ENCODE measurements at places on chromosomes 11 and 22.

DNA sequence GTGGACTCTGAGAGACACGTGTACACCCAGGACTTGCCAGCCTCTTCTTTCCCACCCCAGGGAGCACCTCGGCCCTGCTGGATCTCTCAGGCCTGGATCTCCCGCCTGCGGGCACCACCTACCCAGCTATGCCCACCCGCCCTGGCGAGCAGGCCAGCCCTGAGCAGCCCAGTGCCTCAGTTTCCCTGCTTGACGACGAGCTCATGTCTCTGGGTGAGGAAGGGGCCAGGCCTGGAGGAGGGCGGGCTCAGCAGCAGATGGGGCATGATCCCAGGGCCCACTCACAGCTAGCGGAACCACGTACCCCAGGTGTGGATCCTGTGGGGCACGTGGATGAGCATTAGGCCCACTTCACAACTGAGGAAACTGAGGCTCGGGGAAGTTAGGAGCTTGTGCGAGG is 13.7 kb upstream of the SH3BP1 start:
- no peak for DNase-seq

GRCh38 chr11:122668562-122669090 is 13.1 kb downstream of the UBASH3B start:
- no peak for DNase-seq

- no peak for DNase-seq
Measured at GRCh38 chr22:37343348-37343747, 61.0 kb downstream of the CYTH4 start.

GRCh38 chr11:35563484-35564244 is 38.2 kb upstream of the PAMR1 start:
- no peak for DNase-seq

DNA sequence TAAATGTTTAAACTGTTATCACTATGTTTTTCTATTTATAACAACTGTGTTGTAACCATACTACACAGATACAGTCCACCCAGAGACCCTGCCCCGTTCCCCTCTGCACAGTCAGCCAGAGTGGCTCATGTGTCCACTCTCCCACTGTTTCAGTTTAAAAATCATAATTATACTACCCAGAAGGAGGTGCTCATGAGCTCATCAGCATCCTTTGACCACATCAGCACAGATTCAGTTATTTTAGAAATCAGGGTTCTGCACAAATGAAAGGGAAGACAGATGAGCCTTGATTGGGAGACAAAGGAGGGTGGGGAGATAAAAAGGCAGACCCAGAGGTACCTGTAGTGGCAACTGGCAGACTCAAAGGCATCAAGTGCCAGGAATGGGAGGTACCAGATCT is 124.3 kb downstream of the RCN1 start:
- DNase-seq: no peak

- no peak for DNase-seq
Measured at GRCh38 chr11:65501186-65501471, 2.3 kb downstream of the MALAT1 start.

DNA sequence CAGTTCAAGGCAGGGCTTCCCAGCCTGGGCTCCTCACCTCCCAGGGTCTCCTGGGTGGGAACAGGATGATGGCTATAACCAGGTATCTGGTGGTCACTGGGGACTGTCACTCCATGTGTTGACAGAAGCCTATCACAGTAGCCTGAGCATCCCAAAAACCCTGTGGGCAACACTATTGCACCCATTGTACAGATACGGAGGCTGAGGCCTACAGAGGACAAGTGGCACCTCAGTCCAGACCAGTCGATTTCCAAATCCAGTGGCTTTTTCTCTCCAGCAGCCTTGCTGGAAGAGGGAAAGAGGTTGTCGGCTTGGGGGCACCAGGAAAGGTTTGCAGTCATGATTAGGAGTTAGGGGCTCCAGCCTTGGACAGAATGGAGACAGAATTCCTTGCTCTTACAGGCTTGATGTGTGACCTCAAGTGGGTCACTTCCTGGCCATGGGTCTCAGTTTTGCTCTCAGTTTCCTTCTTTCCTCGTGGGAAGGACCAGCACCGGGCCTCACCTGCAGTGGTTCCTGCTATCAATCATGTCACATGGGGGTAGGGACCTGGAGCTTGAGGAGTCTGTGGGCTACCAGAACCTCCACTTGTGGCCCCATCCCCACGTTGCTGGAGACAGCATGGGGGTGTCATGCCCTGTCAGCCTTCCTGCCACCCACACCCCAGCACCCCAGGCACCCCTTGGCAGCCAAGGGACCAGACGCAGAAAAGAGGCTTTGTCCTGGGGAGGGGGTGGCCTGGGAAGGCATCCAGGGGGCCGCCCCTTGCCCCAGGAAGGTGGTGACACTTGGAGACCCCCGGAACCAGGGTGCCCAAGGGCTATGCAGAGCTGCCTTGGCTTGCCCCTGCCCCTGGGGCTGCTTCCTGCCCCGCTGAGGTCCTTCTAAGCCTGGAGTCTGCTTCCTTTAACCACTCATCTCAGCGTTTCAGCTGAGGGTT is 2.1 kb downstream of the EMID1 start:
- DNase-seq: no peak

DNA sequence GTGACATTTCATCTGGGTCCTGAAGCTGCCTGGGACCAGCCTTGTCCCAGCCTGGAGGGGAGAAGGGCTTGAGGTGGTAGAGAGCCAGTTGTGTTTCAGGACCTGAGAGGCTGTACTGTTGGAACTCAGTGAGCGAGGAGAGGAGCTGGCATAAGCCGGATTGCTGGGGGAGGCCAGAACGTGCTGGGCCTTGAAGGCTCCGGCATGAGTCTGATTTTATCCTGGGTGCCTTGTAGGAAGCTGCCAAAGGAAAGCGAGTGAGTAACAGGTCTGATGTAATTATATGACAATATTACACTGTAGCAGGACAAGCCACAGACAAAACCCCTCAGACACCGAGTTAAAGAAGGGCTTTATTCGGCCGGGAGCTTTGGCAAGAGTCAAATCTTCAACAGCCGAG is 17.2 kb downstream of the AP2A2 start:
- no peak for DNase-seq

- no peak for DNase-seq
Measured at GRCh38 chr11:71335371-71335770, 83.0 kb upstream of the SHANK2 start.

DNA sequence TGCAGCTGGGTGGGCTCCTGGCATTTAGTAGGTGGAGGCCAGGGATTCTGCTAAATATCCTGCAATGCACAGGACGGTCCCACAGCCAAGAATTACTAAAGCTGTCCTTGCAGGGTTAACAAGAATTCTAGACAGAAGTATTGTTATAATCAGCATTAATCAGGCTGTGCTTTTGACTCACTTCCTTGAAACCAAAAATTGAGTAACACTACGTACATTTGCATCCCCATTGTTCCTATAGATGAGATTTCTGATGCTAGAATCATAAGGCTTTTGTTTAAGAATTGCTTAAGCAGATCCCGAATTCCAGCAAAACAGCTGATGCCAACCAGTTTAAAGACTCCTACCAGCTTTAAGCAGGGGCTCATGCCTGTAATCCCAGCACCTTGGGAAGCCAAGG is 11.4 kb downstream of the SLC6A5 start:
- no peak for DNase-seq

DNA sequence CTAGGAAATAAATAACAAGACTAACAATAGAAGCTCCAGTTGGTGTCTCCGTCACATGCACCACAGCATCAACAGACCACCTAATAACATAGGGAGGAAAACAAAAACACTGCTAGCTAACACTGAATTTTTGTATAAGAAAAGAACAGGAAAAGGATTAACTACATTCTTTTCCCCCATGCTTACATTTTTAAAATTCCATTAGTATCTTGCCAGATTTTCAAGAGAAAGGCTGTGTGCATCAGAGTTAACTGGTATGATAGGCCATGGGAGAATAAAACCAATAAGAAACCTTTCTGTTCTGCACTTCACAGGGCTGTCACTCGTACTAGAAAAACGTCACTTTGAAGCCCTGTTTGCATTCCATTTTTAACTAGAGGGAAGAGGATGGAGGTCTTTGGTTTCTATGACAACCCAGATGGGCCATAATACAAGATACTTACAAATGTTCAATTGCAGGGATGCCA is 79.0 kb downstream of the LARGE2 start:
- no peak for DNase-seq

DNA sequence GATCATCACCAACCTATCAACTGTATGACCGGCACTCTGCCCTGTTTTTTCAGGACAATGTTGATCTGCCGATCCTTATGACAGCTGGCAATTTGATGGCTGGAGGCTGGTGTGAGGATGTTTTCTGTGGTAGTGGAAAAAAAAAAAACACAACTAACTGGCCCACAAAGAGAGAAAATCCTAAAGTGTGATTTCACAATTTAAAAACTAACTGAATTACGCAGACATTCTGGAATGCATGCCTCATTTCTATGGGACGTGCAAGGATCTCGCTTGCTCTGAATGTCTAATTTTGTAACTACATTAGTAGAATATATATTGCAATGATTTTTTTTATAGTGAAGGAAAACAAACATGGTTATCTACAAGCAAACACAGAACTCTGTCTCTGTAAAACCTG is 590.5 kb downstream of the ETS1 start:
- no peak for DNase-seq

DNA sequence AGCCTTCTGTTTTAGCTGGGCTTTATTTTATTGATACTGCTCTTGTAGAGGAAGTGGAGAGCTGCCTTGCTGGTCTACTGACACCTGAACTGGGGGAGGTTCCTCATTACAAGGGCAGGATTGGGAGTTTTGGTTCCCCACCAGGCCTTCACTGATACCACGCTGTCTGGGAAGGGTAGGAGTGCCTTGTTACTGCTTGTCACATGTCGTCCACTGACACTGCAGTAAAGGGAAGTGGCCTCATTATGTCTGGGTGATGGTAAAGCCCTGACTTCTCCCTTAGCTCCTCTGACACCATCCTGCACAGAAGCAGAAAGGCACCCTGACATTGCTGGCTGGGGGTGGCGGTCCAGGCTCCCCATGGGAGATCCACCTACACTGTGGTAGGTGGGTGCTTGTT is 38.7 kb upstream of the ELF5 start:
- DNase-seq: no peak

DNA sequence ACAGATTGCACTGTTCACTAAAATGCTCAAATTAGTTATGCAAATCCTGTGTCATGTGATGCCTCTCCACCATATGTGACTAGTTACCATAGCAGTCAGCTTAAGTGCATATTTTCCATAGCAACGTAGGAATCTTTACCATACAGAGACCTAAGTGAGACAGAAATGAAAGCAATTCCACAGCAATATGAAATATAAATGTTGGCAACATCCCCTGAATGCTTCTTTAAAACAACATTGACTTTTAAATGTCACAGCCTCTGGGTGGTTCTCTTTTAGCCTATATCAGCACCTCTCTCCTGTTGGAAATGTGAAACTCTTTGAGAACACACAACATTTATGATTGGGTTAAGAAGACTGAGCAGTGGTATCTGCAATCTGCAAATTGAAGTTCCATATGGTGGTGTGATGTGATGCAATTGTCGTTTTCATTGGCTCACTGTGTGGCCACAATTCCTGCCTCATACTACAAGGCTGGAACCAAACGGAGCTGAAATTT is 814.6 kb downstream of the DLG2 start:
- no peak for DNase-seq

DNA sequence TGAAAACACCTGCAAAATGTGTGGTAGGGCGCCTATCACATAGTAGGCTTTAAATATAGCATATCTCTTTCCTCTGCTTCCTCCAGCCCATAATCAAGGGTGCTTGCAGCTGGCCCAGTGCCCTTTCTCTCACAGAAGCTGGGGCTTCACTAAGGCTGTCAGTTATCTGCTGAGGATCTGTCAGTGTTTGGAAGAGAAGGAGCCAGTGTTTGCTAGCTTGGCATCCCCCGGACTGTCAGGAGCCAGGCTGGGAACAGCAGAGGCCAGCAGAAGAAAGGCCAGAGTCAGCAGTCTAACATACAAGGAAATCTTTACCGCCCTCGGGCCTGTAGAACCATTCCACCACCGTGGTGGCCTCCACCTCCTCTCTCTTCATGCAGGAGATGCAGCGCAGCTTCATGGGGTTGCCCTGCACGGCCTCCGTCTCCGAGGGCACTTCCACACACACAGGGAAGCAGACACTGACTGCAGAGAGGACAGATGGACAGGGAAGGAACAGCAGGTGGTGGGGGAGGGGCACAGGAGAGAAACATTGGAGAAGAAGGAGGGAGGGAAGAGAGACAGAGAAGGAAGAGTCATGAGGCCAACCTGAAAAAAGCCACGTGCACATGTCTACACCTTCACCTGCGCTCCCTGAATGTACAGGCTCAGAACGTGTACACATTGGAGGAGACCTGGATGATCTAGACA is 9.0 kb downstream of the SCN3B start:
- DNase-seq: no peak

DNA sequence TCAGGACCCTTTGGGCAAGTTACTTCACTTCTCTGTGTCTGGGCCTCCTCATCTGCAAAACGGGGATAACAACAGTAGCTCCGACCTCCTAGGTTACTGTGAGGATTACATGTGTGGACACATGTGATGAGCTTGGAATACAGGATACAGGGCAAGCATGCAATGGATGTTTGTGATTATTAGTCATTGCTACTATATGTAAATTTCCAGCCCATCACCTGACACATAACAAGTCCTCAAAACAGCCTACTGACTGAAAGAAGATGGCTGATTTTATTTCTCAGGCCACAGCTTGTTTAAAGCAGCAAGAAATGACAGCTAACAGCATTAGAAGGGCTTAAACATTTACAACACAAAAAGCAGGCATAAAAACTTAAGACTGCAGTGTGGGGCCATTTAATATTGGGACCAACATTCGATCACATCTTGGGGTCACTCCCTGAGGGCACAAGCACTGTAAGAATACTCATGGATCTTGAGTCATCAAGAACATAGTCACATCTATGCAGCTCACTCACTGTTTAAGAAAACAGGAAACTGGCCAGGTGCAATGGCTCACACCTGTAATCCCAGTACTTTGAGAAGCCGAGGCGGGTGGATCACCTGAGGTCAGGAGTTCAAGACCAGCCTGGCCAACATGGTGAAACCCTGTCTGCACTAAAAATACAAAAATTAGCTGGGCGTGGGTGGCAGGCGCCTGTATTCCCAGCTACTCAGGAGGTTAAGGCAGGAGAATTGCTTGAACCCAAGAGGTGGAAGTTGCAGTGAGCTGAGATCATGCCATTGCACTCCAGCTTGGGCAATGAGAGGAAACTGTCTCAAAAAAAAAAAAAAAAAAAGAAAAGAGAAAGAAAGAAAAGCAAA is 49.5 kb downstream of the ABTB2 start:
- DNase-seq: no peak

GRCh38 chr22:33012833-33013450 is 45.2 kb downstream of the SYN3 start:
- no peak for DNase-seq

GRCh38 chr11:65576867-65577755 is 1.3 kb downstream of the EHBP1L1 start:
- DNase-seq: no peak

Measured in activated T-cell treated with anti-CD3 and anti-CD28 coated beads for 48 hours (primary cell).